ENCODE measurements at places on chromosomes 7 and 10.

DNA sequence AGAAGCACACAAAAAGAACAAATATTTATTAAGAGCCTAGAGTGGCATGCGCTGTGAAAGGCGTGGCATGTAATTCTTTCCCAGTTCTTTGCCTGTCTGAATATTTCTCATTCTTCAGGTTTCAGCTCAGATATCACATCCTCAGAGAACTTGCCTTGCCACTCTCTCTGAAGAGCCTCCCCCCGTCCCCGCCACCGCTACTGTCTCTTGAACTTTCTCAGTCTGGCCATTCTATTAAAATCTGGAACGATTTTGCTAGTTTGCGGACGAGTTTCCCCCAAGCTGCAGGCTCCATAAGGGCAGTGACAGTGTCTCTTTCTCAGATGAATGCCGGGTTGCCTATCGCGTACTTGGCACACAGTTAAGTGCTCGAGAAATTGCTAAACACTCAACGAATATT lies 787 bp upstream of the PLEKHA1 start:
- DNase-seq = no peak

DNA sequence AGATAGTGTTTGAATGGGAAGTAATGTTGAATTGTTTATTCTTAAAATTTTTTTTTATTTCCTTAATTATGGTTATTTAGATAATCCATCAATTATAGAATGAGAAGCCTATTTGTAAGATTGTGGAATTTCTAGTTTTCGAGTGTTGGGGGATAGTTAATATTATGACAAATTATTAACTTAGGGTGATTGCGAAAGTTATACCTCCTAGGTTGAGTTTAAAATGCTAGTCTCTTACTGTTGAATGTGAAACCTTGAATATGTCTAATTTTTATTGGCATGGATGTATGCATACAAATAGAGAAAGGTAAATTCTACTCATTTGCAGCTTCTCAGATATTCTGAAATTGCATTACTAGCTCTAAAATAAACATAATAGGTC lies 43.2 kb downstream of the BICC1 start:
- no peak for DNase-seq

GRCh38 chr7:22610951-22611757 lies 111.2 kb upstream of the STEAP1B start:
- DNase-seq = no peak

- DNase-seq = no peak
Measured at GRCh38 chr7:70712942-70713341, 419.0 kb upstream of the GALNT17 start.

- DNase-seq = no peak
Measured at GRCh38 chr10:103192089-103192450, 1.0 kb downstream of the NT5C2 start.

- peak; percentile 63 for DNase-seq
Measured at GRCh38 chr10:92688927-92689662, 660 bp upstream of the HHEX start.

- no peak for DNase-seq
Measured at GRCh38 chr7:87658553-87658952, 30.4 kb downstream of the RUNDC3B start.

- peak; percentile 60 for DNase-seq
Measured at GRCh38 chr7:107506674-107507339, 37.0 kb downstream of the GPR22 start.

GRCh38 chr10:43061760-43062159 lies 15.1 kb upstream of the RET start:
- DNase-seq = no peak

Data from aorta (tissue), 5 donors.